Right hindlimb (tissue), 1 donor: ENCODE measurements at places on chromosomes 2 and 18.

DNA sequence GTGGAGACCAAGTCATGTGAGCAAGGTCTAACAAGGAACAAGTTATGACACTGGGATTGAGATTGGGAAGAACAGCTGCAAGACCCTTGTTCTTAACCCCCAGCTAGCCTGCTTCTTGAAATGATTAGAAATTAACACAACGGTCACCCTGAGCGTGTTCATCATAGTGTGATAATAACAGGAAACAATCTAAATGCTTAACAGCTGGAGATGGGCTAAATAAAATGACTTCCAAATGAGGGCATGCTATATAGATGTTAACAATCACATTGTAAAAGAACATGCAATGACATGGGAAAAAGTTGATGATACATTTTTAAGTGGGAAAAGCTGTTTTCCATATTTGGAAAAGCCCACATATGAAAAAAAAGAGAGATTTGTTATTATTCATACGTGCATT lies 47.6 kb downstream of the RPL37A start:
- DNase-seq = no peak

GRCh38 chr18:10343778-10344177 lies 110.7 kb upstream of the APCDD1 start:
- peak; percentile 57 for DNase-seq

GRCh38 chr2:174240097-174240496 lies 8.2 kb downstream of the OLA1 start:
- DNase-seq = no peak

DNA sequence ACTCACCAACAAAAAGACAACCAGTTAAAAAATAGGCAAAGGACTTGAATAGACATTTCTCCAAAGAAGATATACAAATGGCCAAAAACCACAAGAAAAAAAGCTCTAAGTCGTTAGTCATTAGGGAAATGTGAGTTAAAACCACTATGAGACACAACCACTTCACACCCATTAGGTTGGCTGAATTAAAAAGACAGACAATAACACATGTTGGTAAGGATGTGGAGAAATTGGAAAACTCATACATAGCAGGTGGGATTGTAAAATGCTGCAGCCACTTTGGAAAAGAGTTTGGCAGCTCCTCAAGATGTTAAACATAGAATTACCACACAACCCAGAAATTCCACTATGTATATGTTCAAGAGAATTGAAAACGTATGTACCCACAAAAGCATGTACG lies 117.6 kb upstream of the SPATS2L start:
- DNase-seq = no peak

- peak; percentile 48 for DNase-seq
These were observed 550 bp downstream of the MYL12B start for GRCh38 chr18:3262234-3263131.

- DNase-seq = no peak
These were observed 268.3 kb downstream of the DYSF start for GRCh38 chr2:71721669-71722068.

DNA sequence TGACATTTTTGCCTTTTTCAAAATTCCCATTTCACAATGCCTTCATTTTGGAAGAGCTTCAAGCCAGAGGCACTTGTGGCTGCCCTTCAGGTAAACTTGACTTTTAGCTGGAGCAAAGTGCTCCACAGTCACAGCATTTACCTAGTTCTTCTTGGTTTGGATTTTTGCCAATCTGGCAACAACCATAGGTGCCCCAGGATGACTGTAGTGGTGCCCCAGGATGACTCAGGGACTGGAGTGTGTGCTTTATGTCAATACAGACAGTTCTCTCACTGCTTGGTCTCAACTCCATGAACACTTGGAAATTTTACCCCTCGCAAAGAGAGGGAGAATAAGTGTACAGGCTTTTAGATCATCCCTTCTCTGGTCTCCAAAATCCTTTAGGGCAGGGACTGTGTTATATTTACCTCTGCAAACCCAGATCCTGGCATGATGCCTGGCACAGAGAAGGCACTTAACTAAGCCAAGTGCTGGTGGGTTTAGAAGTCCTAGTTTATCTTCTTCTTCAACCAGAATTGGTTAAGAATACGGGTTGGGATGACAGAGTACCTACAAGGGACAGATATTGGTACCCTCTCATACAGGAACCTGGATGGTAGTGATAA lies 15.3 kb upstream of the PTPN4 start:
- no peak for DNase-seq

- DNase-seq = peak; percentile 72
These were observed 109.1 kb upstream of the OTOS start for GRCh38 chr2:240249423-240250149.

- no peak for DNase-seq
These were observed 106.0 kb downstream of the ASAP2 start for GRCh38 chr2:9312591-9312990.

- no peak for DNase-seq
These were observed 52.6 kb downstream of the COA5 start for GRCh38 chr2:98555696-98556095.

DNA sequence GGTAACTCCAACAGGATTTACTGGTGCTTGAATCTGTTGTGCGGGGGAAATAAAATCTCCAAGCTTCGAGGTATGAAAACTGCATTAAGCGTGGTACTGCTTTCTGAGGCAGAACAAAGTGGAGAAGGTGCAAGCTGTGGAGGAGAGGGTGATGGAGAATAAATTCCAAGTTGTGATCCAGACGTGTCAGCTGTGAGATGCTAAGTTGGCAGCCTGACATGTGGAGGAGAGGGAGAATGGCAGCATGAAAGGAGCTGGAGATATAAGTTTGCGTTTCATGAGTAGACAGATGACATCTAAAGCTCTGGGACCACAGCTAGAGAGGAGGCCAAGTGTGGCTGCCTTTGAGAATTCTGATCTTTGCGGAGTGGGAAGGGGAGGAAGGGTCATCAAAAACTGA lies 411.8 kb downstream of the FBXO15 start:
- DNase-seq = no peak

DNA sequence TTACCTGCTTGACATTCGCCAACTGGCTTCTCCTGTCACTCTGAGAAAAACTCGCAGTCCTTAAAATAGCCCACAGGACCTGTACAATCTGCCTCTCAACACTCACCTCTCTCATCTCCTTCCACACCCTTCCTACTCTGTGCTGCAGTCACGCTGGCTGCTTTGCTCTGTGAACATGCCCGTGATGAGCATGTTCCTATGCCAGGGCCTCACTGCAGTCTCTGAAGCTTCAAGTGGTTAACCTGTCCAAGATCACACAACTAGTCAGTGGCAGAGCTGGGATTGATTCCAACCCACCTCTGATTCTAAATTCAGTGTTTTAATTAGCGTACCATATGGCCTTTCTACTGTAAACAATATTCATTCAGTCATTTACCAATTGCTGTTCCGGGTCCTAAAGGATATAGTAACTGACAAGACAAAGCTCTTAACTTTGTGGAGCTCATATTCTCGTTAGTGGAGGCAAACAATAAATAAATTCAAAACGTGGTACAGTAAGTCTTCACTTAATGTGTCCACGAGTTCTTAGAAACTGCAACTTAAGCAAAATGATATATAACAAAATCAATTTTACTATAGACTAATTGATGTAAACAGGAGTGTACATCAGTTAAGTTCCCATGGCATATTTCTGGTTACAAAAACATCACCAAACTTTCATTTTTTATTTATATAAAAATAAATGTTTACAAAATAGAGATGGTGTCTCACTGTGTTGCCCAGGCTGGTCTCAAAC lies 38.9 kb upstream of the FBXO11 start:
- no peak for DNase-seq

DNA sequence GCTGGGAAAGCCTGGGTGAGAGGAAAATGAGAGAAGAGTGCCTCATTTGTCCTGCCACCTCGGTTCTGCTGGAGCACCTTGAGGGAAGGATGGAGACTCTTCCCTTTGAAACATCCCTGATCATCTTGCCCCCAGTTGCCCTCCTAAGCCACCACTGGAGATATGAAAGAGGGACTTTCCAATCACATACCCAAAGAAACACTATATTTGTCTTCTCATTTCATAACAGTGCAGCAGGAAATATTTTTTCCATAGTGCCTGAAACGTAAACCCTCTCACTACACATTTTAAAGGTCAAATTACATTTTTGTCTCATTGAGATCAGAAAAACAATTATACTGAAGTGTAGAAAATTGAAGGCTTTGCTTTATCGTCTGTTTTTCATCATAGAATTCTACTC lies 63.3 kb downstream of the KCTD18 start:
- DNase-seq = no peak

GRCh38 chr2:118852605-118853128 lies 5.2 kb upstream of the EN1 start:
- DNase-seq = peak; percentile 42

DNA sequence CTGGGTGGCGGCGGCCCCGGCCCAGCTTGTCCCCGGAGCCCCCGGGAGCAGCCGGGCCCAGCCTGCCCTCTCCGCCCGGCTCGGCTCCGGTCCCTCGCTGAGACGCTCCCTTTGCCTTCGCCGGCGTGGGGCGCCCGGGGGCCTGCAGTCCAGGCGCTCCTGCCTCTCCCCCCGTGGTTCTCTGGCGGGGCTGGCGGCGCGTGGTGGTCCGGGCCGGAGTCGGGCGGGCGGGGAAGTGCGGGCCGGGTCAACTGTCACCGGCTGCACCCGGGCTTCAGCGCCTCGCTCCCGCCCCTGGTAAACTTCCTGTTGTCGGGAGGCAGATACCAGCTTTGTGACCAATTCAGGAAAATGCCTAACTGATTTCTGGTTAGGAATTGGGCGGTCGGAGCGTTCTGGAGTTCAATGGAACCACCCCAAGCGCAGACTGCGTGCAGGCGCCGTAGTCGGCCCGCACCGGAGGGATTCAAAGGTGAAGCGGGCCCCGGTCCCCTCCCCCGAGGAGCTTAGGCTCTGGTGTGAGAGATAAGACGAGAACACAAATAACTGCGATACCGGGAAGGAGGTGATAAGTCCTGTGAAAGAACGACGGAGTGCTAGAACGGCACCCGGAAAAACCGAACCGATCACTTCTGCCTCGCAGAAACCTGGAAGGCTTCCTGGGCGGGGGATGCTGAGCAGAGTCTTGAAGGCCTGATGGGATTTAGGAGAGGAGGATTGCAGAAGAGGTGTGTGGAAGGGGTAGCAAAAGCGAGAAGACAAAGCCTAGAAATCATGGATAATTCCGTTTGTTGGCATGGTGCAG lies 891 bp downstream of the CAB39 start:
- DNase-seq = peak; percentile 46

GRCh38 chr18:44941516-44941915 lies 260.8 kb downstream of the SETBP1 start:
- no peak for DNase-seq

- no peak for DNase-seq
These were observed 240.9 kb downstream of the CALCRL start for GRCh38 chr2:187207126-187207525.
